BE2C (cell line): ENCODE measurements at places on chromosomes 1 and 21.

DNA sequence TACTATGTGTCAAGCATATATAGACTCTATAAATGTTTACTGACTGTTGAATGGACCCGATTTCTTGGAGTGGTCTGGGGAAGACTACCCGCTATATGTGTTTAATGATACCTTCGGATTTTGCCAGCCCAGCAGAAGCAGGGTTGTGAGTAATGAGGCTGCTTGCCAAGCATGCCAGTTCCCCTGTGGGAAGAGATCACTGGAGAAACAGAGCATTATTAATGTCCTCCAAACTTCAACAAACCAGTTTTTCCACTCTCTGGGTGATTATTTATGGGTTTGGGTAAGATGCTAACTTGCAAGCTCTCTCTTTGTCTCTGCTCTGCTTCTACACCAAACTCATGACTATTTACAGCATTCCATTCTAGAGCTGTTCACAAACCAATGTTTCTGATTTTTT lies 25.1 kb upstream of the PHGDH start:
- DNase-seq, result no peak

GRCh38 chr1:246506674-246507481 lies at the start of gene SMYD3:
Gene SMYD3 (minus strand): TSS chr1:246507279.
- peak; percentile 87 for DNase-seq

GRCh38 chr1:160117709-160118183 lies 2.2 kb downstream of the ATP1A2 start:
- DNase-seq, result no peak

DNA sequence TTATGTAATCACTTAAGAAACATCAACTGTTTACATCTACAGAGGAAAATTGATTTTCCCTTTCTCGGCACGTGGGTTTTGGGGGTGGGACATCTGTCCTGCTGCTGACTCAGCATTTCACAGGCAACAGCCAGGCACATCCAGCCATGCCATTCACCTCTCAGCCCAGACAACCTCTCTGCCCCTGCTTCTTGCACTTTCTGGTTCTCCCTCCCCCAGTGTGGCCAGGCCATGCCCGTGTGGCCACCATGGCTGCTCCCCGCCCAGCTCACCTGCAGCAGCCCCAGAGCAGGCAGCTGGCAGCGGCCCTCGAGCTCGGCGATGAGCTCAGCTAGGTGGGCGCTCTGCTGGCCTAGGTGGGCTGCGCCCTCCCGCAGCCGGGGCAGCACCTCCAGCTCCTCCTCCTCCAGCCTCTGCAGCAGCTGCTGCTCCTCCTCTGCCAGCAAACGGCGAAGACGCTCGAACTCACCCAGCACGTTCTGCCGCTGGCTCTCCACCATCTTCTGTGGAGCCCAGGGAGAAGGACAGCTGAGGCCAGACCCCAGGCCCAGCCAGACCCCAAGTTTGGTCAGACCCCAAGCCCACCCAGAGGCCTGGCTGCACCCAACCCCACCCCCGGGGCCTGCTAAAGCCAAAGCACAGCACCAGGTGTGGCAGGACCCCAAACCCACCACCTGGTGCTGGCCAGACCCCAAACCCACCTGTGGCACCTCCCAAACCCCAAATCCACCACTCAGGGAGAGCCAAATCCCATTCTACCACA lies 5.8 kb downstream of the TRIM11 start:
- DNase-seq, result no peak

DNA sequence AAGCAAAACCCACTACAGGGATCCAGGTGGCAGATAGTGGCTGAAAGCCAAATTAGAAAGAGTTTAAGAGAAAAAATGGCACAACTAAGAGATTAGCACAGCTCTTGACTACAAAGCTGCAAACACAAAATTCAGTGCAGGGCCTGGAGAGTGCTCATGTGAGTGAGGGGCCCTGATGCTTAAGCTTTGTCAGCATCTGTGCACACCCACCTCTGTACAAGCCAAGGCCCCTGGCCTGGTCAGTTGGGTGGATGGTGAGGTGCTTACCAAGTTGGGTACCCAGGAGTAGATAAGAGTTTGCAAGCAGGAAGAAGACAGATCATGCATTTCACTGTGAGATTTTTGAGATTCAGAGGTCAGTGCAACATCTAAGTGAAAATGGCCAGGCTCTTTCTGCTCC lies 62.7 kb upstream of the ATP1B1 start:
- DNase-seq, result no peak

GRCh38 chr1:224684979-224685425 lies 68.9 kb downstream of the CNIH3 start:
- no peak for DNase-seq

DNA sequence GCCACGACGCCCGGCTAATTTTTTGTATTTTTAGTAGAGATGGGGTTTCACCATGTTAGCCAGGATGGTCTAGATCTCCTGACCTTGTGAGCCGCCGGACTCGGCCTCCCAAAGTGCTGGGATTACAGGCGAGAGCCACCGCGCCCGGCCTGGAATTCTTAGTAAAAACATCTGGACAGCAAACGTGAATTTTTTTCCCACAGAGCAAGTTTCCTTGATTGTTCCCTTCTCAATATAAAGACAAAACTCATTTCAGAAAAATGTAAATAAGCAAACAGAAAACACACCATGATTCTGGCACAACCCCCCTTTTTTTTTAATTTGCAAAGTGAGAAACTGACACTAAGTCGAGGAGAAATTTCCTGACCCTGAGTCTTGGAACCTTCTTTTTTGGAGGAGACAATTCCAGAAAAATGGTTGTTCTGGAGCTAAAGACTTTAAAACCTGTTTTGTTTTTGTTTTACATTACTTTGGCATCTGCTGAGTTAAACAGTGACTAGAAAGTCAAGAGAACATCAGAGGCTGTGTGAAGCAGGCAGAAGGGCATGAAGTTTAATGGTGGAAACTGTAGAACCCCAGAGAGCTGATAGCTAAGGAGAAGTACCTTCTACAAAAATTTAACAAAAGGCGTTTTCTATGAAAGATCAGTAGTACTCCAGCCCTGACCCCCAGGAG lies 10.3 kb upstream of the HMGCS2 start:
- DNase-seq, result no peak

GRCh38 chr21:38487901-38488639 lies 10.2 kb downstream of the ERG start:
- DNase-seq, result no peak

DNA sequence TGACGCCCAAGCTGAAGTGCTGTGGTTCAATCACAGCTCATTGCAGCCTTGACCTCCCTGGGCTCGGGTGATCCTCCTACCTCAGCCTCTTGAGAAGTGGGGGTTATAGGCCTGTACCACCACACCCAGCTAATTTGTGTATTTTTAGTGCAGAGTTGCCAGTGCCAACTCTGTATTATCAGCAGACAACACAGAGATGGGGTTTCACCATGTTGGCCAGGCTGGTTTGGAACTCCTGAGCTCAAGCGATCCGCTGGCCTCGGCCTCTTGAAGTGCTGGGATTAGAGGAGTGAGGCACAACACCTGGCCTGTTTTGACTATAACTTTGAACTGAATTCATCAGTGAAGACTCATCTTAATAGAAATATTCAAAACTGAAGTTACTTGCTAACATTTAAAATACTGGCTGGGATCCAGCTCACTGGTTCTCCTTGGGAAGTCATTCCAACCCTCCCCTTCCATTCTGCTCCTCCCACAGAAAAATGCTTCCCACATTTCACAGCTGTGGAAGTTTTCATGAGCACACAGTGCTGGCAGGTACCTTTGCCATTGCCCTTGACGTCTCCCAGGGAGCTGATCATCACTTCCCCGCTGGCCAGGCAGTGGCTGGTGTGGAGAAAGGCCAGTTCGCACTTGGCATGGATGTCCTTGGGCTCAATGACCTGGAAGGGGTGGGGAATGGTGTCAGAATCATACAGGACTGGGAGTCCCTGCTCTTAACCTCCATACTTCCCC lies 4.7 kb downstream of the SELENBP1 start:
- no peak for DNase-seq

- no peak for DNase-seq
These were observed 16.2 kb downstream of the KCND3 start for GRCh38 chr1:111973150-111973790.

- DNase-seq, result no peak
These were observed 36.6 kb downstream of the KIAA0040 start for GRCh38 chr1:175155936-175156335.

DNA sequence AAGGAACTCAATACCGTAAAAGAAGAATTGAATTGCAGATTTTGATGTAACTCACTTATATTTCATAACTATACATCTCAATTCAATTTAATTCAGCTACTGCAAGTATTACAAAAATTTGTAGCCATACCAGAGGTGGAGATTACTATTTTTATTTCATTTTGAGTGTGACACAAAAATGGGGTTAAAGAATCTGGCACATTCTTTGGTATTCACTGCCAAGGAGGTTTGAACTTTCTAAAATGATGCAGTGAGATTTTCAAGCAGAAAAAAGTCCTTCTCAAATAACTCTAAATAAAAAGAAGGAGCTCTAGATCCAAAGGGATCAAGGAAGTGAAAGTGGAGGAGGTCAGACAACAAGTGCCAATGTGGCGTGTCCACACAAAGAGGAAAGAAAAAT lies 569.0 kb downstream of the DPYD start:
- no peak for DNase-seq

DNA sequence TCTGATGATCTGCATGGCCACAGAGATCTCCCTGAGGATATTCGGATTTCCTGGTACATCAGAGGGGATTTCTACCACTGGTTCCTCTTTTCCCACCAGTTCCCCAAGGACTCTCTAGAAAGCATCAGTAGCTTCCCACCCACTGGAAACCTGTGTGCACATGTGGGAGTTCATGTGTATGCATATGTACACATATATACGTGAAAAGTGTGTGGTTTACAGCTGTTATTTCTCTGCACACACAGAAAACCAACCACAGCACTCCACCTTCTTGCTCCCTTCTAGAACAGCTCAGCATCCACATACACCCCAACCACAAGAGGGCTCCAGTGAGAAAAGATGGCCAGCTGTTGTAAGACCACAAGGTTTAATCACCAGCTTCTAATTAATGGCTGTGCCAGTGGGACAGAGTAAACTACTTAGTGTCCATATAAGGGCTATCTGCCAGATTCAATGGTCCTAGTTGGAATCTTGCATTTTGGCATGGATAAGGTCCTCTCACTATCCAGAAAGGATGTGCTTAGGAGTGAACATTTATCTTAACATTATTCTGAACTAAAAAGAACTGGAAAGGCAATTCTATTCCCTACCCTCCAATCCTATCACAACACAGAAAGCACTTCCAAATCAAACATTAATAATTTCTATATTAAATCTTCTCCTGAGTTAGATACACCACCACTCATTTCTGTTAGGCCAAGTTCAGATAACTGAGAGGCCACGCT lies 24.1 kb downstream of the GPR3 start:
- peak; percentile 48 for DNase-seq

DNA sequence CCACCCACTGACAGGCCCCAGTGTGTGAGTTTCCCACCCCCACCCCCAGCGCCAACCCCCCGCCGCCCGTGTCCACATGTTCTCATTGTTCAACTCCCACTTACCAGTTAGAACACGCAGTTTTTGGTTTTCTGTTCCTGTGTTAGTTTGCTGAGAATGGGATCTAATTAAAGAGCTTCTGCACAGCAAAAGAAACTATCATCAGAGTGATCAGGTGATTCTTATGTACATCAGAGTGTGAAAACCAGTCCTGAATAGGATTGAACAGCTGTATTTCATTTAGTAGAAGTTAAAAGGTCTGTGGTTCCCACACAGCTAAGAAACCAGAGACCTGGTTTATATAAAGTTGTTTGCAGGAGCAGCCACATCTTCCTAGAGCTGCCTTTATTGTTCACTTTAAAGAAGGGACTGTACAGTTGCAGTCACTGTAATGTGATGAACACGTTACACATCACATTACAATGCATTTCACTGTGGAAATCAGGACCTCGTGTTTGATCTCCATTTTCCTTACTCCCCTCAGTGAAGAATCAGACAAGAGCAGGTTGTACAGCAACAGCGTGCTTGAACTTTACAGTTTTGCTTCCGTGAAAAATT lies 1.2 kb downstream of the GBP6 start:
- no peak for DNase-seq

DNA sequence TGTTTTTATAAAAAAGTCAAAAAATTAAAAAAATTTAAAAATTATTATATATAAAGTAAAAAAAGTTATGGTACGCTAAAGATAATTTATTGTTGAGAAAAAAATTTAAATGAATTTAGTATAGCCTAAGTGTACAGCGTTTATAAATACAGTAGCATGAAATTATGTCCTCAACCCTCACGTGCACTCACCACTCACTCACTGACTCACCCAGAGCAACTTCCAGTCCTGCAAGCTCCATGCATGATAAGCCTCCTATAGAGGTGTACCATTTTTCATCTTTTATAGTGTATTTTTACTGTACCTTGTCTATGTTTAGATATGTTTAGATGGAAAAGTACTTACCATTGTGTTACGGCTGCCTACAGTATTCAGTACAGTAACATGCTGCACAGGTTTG lies 5.1 kb downstream of the DISC1 start:
- no peak for DNase-seq

- no peak for DNase-seq
These were observed 880.2 kb upstream of the NEGR1 start for GRCh38 chr1:73162564-73162963.

DNA sequence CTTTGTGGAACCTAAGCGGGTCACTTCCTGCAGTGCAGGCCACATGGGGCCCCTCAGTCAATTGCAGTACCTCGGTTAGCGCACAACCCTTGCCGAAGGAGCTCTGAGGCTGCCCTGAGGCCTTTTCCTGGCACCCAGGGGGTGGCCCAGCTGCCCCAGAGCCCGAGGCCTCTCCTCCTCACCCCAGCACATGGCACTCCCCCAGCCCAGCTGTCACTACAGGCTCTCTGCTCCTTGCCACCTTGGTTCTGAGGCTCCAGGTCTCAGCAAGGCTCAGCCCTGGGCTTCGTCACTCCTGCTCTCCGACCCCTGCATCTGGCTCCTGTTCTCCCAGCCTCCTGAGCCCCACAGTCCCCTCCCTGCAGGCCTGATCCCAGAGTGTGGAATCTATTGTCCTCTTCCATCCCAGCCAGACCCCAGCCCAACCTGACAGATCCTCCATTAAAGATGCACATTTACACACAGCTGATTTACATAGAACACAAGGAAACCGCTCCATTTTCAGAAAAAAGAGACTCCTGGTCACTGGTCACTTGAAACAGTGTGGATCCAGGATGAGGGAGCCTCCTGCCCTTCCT lies 192.8 kb upstream of the POU3F1 start:
- no peak for DNase-seq

- no peak for DNase-seq
These were observed 26.4 kb upstream of the CLIC6 start for GRCh38 chr21:34642211-34643075.

DNA sequence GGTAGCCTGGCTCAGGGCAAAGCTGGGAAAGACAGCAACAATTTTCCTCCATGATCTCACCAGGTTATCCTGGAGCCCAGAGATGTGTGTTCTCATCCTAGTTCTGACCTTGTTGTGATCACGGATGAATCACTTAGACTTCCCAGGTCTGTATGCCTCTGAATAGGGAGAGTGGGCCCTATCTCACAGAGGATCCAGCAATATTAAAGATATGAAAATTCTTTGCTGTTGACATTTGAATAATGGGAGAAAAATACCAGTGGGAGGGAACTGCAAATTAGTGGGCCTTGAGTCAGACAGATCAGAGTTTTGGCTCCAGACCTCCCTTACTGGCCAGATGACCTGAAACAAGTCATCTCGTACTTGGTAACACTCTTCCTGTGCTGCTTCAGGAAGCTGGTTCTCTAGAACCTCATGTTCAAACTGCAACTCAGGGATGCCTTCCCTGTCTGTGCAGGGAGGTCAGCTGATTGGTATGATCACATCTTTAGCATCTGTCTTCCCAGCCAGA lies 32.8 kb upstream of the RNF19B start:
- DNase-seq, result no peak
